G401 (cell line): ENCODE measurements at places on chromosomes 1 and 21. TPM values are rescaled to one million over a fixed set of nuclear protein-coding genes. Genes with fewer than 3 reads are reported as not detected.

DNA sequence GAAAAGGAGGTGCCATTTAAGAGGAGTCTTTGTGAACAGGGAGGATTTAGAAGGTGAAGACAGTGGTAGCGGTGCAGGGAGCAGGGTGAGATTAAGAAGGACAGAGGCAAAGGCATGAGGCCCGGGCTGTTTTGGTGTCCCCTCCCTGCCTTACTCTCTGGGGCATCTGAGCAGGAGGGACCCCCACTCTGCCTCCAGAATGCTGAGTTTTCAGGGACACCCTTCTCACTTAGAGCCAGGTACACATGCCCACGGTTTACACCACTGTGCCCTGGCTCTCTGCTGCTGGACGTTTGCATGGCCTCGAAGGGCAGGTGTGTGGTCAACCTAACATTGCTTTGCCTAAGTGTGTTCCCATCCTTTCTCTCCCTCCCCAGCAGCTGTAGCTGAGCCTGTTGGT lies 20.5 kb upstream of the PARP1 start:
- DNase-seq = no peak

DNA sequence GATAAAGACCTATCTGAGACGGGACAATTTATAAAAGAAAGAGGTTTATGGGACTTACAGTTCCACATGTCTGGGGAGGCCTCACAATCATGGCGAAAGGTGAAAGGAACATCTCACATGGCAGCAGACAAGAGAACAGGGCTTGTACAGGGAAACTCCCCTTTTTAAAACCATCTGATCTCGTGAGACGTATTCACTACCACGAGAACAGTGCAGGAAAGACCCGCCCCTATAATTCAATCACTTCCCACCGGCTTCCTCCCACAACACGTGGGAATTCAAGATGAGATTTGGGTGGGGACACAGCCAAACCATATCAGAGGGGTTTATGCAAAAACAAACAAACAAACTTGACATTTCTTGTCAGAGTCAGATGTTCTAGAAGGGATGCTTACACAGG lies 89.7 kb downstream of the PLPP3 start:
- no peak for DNase-seq

DNA sequence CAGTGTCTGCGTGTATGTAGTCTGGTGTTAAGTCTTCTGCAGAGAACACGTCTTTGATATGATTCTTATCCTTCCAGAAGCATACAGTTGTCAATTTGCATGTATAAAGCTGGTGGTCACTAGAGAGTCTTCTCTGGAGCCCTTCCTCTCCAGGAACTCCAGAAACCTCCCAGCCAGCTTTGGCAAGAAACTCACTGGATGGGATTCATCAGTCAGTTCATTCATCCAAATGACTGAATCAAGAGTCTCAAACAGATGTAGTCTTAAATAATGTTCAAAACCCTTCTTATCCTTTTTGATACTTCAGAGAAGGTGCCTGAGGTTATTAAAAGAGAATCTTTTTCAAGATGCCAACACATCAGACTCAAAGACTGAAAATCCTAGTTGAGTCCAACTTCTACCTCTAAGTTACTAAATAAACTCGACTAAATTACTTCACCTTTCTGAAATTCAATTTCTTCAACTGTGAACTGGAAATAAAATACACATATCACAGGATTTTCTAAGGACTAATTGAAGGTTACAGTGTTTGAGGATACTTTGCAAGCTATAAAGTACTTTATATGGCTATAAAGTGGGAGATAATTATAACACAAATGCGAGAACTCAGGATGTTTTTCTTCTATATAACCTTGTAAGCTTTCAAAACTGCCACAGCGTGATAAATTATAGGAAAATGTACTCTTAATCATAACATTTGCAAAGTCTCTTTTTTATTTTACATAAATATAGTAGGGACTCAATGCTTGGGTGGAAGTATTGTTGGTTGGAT lies 252.4 kb downstream of the FGGY start:
- DNase-seq = no peak

Gene TFF3
- total RNA-seq = not detected in 2 replicates

DNA sequence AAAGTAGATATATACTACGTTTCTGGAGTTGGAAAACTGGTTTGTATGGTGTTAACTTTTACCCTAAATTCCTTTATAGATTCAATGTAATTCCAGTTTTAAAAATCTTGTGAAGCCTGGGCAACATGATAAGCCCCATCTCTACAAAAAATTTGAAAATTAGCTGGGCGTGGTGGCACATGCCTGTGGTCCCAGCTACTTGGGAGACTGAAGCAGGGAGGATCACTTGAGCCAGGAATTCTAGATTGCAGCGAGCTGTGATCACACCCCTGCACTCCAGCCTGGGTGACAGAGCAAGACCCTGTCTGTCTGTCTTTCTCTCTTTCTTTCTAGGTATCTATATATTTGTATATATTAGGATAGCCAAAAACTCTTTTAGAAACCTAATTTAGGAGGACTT lies 141.9 kb downstream of the CLEC20A start:
- no peak for DNase-seq

GRCh38 chr21:32403201-32403777 lies 9.2 kb upstream of the EVA1C start:
- peak; percentile 64 for DNase-seq

Gene TDRD10
- total RNA-seq = 0.17 TPM in 1 of 2 replicates, not detected in the other

Gene SIM2
- 2.0 and 4.7 TPM in 2 replicates for total RNA-seq

DNA sequence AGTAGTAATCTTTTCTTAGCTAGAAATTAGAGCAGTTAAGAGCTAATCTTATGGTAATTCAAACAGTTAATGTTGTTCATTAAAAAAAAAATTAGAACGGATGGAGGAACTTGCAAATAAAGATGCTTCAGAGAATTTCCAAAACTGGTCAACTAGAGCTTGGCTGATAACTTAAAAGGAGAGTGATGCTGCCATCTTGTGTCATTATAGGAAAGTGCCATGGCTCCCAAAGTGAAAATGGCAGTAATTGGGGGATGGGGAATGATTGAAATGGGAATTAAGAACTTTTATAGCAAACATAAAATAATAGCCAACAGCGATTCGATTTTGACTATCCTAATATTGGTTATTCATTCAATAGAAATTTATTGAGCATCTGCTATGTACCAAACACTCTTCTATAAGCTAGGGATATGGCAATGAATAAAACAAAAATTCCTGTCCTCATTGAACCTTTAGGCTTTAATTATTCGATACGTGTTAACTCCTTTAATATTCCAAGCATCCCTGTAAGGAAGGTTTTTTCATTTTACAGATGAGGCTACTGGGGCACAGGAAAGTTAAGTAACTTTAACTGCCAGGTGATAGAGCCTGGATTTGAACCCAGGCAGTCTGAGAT lies 5.7 kb upstream of the PLPP3 start:
- DNase-seq = peak; percentile 68

- DNase-seq = no peak
These were observed 80.5 kb downstream of the RERE start for GRCh38 chr1:8736927-8737326.

DNA sequence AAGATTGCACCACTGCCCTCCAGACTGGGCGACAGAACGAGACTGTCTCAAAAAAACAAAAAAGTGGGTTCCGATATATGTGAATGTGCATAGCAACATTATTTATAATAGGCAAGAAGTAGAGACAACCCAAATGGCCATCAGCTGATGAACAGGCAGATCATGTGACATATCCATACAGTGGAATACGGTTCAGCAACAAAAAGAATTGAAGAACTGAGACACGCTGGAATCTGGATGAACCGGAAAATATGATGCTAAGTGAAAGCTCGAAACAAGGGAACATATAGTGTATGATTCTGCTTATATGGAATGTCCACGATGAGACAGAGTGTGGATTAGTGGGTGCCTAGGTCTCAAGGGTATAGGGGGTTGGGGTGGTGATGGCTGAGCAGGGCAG lies 28.5 kb upstream of the MORC3 start:
- DNase-seq = no peak

GRCh38 chr1:180288940-180289339 lies 58.9 kb downstream of the LHX4 start:
- DNase-seq = no peak

Gene ACTA1
- total RNA-seq = not detected in 2 replicates

GRCh38 chr1:244409701-244410100 lies 42.0 kb downstream of the ADSS2 start:
- DNase-seq = no peak

Gene IFNAR2
- 3.3 and 6.8 TPM in 2 replicates for total RNA-seq

Gene OR6N1
- total RNA-seq = not detected in 2 replicates

DNA sequence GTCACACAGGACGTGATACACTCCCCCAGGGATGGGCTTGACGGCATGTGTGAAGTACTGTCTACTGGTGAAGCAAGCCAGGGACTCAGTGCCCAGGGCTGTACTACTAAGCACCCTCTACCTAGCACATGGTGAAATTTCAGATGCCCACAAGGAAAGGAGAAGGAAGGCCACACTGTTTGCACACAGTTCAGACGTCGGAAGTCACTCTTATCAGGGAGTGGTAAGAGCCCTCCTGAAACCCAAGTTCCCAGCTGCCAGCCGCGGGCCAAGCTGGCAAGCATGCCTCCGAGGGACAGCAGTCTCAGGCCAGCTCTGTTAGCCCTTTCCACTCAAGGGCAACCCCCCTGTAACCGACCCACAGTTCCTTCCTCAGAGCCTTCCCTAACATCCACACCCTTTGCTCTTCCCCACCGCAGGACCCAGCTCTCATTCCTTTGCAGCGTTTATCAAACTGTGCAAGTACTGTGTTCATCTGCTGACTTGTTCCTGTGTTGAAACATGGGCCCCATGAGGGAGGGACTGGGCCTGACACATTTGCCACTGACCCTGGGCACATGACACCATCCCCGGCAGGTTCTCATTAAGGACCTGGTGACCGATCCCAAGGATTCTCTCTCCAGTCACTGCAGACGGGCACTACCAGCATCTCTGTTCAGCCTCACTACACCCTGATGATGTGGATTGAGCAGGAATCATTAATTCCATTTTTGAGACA lies 58.5 kb downstream of the SLC66A1 start:
- DNase-seq = no peak

DNA sequence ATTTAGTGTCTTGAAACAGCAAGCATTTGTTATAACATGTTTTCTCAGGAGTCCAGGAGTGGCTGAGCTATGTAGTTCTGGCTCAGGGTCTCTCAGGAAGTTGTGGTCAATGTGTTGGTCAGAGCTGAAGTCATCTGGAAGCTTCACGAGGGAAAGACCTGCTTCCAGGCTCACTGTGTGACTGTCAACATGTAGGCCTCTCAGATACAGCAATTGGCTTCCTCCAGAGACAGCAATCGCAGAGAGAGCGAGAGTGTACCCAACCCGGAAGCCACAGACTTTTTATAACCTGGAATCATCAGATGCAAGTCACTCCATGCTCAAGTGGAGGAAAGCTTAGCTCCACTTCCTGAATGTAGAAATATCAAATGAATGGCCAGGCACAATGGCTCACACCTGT lies 40.9 kb downstream of the TNFRSF9 start:
- DNase-seq = no peak

Gene PRAMEF9
- total RNA-seq = not detected in 2 replicates

DNA sequence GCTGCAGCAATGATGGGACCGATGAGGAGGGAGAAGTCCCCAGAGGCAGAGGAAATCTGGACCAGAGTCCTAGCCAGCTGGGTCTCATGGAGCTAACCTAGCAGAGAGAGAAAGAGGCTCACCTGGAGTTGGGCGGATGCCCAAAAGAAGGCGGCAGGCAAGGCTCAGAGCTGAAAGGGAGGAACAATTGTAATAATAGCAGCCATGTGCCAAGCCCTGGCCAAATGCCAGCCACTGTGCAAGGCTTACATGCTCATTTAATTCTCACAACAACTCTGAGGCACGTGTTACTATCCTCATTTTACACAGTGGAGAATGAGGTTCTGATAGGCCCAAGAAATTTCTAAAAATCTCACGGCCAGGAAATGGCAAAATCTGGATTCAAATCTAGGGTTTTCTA lies 50.0 kb upstream of the ZNF648 start:
- DNase-seq = peak; percentile 19

DNA sequence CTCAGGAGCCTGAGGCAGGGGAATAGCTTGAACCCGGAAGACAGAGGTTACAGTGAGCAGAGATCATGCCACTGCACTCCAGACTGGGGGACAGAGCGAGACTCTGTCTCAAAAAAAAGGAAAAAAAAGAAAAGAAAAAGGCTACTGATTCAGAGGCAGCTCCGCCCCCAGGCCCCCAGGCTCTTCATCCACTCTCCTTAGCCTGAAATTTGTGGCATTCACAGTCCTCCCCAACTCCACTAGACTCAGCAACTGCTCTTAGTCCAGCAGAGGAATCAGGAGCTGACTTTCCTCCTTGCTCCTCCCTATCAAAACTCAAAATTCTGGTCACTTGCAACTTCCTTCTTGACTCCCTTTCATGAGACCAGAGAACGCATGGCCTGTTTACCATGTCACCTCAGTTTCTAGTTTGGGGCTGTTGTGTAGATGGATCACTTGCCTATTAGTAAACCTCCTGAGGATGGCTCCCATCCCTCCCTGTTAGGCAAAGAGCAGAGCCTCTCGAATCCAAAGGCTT lies 27.1 kb downstream of the PCAT6 start:
- no peak for DNase-seq

DNA sequence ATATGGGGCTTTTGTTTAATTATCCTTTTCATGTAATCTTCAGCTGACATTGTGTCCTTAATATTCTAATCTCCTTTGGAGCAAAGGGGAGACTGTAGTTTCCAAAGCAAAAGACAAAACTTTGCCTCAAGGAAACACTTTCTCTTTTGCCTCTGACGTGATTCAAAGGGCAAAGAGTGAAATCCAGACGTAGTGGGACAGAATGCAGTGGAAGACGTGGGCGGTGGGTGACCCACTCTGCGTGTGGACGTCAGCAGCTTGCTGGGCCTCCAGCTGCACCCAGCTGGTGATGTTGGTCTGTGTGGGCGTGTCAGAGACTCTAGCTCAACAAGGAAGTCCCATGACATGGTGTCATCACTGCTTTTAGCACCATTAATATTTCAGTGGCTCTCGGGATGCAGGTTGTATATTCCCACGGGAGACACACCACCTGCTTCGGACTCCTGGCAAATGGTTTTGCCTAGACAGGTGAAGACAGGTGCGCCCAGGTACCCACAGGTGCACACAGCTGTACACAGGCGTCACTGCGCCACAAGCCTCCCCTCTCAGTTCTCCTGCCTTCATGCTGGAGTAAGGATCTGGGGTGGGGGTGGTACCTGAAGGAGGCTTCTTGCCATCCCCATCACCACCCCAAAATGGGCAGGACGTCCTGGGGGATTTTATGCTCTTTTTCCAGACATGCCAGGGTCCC lies 292.1 kb upstream of the VAMP3 start:
- no peak for DNase-seq

- DNase-seq = no peak
These were observed 46.5 kb upstream of the BEND5 start for GRCh38 chr1:48823168-48823567.

Gene NBPF1
- 10.3 and 27.6 TPM in 2 replicates for total RNA-seq

DNA sequence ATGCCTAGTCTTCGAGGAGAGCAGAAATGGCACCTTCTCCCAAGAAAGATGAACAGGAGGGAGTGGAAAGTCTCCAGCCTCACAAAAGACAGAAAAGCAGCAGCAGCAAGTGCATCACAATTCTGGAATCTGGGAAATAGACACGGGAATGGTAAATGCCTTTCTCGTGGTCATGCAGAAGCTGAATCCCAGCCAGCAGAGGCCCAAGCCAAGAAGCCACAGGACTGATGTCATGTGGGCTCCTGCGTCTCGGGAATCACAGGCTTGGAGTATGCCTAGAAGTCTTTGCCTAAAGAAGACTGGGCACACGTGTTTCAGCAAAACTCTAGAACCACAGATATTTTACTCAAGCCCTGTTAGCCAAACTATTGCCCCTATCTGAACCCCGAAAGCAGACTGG lies 260.3 kb upstream of the PLD5 start:
- peak; percentile 62 for DNase-seq
